ENCODE measurements at places on chromosomes 4 and X. TPM values are rescaled to one million over a fixed set of nuclear protein-coding genes. Genes with fewer than 3 reads are reported as not detected.

Gene RRH
- total RNA-seq: 0.22 TPM

Gene SEPSECS
- total RNA-seq: 6.6 TPM

Gene GPR173
- total RNA-seq: 3.2 TPM

Gene SERPINA7
- not detected for total RNA-seq

Gene TEX11
- total RNA-seq: not detected

Gene TMEM156
- total RNA-seq: not detected

DNA sequence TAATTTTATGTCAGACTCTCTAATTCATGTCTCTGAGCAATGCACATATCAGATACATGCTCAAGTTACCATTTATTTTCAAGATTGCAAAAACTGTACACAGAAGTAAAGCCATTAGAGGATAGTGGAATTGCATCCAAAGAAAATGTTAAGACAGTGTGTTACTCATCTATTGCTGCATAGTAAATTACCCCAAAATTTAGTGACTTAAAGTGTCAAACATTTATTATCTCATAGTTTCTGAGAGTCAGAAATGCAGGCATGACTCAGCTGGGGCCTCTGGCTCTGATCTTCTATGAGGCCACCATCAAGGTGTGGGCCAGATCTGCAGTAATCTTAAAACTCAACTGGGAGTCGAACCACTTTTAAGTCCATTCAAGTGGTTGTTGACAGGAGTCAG, 275.2 kb downstream of the QDPR start:
- DNase-seq: no peak

GRCh38 chr4:87530868-87531267, 1.7 kb upstream of the SPARCL1 start:
- no peak for DNase-seq

- no peak for DNase-seq
These were observed 63.8 kb downstream of the FAM47B start for GRCh38 chrX:35006361-35006760.

- no peak for DNase-seq
These were observed 626 bp upstream of the CEP135 start for GRCh38 chr4:55947912-55948725.

GRCh38 chrX:15856636-15857035, 2.0 kb upstream of the AP1S2 start:
- no peak for DNase-seq

GRCh38 chrX:71536285-71536684, 3.4 kb downstream of the OGT start:
- DNase-seq: no peak

GRCh38 chrX:1053072-1053471, 159.4 kb downstream of the CRLF2 start:
- no peak for DNase-seq

GRCh38 chr4:114040319-114041116, 61.1 kb upstream of the ARSJ start:
- no peak for DNase-seq

- DNase-seq: no peak
These were observed 190.6 kb upstream of the TTC29 start for GRCh38 chr4:147136310-147136709.

- DNase-seq: no peak
These were observed 173.3 kb downstream of the TBCK start for GRCh38 chr4:106142616-106143127.

GRCh38 chr4:142222127-142222526, 585.7 kb downstream of the IL15 start:
- DNase-seq: no peak

DNA sequence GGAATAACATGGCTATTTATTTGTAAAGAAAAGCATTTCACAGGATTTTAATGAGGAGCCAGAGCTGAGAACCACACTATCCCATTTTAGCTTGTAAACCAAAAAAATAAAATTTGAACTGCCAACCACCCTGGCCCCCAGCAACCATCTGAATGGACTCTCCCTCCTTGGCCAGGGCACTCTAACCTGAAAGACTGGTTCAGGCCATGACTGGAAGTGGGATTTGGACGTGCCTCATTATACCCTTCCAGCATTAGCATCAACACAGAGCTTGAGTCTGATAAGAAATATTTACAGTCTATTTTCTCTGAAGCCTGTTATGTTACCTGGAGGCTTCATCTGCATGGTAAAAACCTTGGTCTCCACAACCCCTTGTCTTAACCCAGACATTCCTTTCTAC, 30.0 kb downstream of the METAP1 start:
- DNase-seq: no peak

DNA sequence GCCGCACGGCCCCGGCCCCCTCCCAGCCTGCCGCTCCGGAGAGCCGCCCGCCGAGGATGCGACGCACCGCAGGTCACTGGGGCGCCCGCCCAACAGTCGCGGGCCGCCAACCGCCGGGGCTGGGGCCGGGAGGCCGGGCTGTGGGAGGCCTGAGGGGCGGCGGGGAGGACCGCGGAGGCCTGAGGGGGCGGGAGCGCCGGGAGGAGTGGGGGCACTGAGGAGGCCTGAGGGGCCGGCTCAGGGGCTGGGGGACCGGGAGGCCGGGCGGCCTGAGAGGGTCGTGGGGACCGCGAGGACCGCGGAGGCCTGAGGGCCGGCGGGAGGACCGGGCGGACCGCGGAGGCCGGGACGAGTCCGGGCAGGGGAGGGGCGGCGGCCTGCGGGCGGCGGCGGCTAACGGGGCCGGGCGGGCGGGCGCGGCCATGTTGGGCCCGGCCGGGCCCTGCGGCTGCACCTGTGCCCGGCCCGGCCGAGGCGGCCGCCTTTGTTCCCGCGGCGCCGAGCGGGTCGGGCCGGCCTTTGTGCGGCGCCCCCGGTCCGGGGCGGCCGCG, 353 bp downstream of the NSD2 start:
- no peak for DNase-seq

DNA sequence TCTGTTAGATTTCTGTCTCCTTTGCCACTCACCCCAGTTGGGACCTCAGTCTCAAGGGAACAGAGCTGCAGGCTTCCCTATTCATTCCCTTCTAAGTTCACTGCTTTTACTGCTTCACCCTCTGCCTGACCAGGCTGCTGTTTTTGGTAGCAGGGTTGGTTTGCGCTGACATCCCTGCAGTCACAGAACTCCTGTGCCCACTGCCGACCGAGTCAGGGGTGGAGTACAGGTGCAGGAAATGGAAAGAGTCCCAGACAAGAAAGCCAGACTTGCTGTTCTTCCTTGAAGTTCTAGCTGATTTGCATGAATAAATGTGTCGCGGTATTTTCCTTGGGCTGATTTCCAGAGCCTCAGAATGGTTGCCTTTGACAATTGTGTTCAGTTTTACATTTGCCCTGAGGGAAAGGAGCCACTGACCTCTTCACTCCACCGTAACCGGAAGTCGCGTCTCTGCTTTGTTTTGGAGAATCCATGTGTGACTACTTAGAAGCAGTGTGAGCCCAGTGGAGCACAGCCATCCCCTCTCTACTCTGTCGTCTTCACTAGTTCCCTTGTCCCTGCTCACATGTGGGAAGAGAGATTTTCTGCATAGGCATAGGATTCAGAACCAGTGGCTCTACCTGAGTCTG, 84.8 kb downstream of the TNIP2 start:
- DNase-seq: no peak
